GM12878 (cell line): ENCODE measurements at places on chromosomes 11 and 22. TPM values are rescaled to one million over a fixed set of nuclear protein-coding genes. Genes with fewer than 3 reads are reported as not detected.

DNA sequence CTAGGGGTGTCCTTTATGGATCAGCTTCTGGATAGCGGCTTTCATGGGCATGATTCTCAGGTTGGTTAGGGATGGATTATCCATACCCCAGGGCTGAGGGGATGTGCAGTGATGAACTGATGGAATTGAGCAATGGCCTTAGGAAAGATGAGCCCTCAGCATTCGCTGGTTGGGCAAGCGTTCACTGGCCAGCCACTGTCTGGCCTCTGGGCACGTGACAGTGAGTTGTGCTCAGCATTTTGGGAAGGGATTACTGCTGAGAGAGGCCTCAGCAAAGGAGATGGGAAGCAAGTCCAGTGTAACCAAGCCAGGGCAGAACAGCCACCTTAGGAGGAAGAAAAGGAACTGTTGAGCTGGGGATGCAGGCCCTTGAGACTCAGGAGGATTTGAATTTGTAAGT lies 17.4 kb downstream of the UBASH3B start:
- no peak for DNase-seq

DNA sequence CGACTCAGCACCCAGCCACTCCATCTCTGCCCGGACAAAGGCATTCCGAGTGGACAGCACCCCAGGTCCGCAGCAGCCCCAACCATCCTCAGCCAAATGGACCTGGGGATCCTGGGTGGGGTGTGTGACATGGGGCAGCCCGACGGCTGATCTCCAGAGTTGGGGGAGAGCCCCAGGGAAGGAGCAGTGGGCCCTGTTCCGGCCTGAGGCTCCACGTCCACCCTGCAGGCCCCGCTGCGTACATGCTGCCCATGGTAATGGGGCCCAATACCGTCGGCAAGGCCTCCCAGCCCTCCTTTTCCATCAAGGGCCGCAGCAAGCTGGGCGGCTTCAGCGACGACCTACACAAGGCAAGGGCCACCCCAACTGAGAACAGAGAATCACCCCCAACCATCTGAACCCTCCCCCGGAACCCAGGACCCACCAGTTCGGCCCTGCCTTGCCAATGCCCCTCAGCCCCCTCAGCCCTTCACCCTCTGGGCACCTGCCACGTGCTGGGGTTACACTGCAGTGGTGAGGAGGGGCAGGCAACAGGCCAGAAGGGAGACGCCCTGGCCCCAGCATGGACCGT lies 5.4 kb downstream of the SCGB1C1 start:
- no peak for DNase-seq

CYTH4 gene
- total RNA-seq, result 25.8 and 26.0 TPM in 2 replicates

- DNase-seq, result no peak
Measured at GRCh38 chr22:24485608-24486007, 9.5 kb upstream of the UPB1 start.

GRCh38 chr11:86219311-86220193 lies 25.0 kb upstream of the EED start:
- DNase-seq, result peak; percentile 86

DNA sequence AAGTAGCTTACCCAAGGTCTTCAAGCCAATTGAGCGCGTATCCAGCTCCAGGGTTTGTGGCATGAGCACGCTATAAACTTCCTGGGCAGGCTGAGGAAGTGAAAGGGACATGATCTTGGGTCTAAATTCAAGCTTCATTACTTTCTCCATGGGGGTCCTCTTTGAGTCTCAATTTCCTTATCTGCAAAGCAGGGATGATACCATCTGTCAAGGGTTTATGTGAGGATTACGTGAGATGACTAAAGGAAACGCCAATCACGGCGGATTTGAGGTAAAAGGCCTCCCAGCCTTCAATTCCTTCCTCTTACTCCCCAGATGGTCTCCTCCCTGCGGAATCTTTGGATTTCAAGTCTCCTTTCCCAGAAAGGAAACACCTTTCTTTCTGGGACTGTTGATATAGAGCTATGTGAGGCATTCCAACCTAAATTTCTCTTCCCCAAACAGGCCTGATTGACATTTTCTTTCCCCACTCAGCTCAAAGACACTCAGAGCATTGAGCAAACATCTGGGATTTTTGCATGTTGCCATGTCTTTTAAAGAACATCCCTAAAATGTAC lies 474.4 kb downstream of the INSC start:
- no peak for DNase-seq

CARD18 gene
- not detected in 2 replicates for total RNA-seq

- DNase-seq, result no peak
Measured at GRCh38 chr22:19806213-19807160, 45.9 kb downstream of the TBX1 start.

RIBC2 gene
- total RNA-seq, result not detected in 2 replicates

- DNase-seq, result no peak
Measured at GRCh38 chr22:36339171-36340065, 48.3 kb downstream of the MYH9 start.

LDHAL6A gene
- not detected in 2 replicates for total RNA-seq

- DNase-seq, result peak; percentile 91
Measured at GRCh38 chr22:41603873-41604332, 14.3 kb upstream of the PMM1 start.

DNA sequence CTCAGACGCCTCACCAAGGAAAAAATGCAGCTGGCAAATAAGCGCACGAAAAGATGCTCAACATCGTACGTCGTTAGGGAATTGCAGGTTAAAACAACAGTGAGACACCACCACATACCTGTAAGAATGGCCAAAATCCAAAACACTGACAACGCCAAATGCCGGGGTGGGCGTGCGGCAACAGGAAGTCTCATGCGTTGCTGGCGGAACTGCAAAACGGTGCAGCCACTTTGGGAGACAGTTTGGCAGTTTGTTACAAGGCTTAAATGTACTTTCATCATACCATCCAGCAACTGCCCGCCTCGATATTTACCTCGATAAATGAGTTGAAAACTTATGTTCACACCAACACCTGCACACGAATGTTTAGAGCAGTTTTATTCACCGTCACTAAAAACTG lies 7.5 kb upstream of the CTSD start:
- no peak for DNase-seq

DNA sequence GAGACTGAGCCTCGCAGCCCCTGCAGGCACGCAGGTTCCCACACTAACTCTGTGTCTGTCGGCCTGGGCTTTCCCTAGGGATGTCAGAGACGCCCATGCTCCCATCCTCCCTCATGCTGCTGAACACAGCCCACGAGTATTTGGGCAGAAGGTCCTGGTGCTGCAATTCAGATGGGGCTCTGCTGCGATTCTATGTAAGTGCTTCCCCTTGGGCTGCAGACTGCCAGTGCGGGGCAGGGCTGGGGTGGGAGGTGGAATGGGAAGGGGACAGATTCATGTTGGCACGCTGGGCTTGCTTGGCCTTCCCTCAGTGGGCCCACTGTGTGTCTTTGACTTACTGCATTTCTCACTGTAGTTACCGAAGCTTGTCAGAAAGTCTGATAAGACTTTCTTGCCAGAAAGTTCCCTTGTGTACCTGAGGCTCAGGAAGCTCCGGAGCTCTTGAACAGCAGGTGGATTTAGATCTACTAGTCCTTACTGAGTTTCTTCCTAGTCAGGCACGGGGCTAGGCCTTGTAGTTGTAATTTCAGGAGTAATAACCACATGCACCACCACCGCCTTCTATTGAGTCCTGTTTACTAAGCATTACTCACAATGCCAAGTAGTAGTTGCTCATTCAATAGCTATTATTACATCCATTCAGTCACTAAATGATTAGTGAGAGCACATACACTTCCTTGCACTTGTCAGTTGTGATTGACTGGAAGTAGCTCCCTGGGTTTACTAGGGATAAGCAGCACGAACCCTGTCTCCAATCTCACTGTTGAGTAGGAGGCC lies 65.2 kb downstream of the CABIN1 start:
- DNase-seq, result no peak

SPI1 gene
- total RNA-seq, result 29.5 and 31.1 TPM in 2 replicates

DLG2 gene
- 0.38 and 1.0 TPM in 2 replicates for total RNA-seq
